ENCODE measurements at places on chromosomes 2 and 18.

GRCh38 chr2:207865210-207865609 is 95.5 kb upstream of the FZD5 start:
- DNase-seq = no peak

GRCh38 chr2:172101821-172102390 is 794 bp downstream of the DLX2 start:
- DNase-seq = peak; percentile 9

DNA sequence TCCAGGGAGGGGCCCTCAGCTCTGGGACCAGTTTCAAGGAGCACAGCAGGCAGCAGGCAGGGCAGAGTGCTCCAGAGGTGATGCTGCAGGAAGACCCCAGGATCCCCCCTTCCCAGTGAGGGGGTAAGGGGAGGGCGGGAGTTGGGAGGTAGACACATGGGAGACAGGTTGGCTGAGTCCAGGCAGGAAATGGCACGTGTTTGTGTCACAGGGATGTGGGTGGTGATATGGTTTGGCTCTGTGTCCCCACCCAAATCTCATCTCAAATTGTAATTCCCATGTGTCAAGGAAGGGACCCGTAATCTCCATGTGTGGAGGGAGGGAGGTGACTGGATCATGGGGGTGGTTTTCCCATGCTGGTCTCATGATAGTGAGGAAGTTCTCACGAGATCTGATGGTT is 25.2 kb upstream of the OTOS start:
- DNase-seq = no peak

DNA sequence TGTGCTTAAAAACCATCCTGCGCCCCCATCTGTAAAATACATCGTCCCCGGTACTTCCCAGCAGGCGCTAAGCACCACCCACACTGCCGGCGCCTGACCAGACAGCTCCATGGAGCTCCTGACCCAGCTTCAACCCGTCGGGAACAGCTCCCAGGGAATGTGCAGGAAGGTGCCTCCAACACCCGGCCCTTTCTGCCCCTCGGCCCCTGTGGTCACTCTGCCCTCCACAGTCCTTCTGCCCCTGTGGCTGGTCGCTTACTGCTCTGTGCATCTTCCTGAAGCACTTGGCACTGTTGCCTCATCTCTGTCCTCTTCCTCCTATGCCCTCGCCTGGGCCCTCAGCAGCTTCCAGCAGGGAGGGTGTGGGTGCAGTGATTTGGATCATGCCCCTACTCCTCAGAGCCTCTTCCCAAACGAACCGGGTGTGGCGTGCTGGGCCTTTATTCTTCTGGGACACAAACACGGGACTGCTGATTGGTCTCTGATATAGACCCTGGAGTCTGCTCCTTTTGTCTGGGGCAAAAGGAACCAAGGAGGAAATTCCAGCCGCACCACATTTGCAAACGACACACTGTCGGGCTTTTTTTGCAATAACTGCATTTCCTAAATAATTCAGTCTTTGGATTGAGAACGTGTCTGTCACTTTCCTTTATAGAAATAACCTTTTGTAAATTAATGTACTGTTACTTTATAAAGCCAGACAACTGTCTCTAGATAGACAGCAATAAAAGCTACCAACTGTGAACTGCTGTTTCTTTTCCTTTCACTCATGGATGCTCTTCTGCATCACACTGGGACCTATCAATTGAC is 65.9 kb downstream of the ADI1 start:
- no peak for DNase-seq

GRCh38 chr2:40642237-40642636 is 190.3 kb upstream of the SLC8A1 start:
- DNase-seq = no peak

- no peak for DNase-seq
These were observed at the start of gene CTAGE1 for GRCh38 chr18:22417496-22418188. Gene CTAGE1 (minus strand): TSS chr18:22417915. CDS start chr18:22417811, 104 bp downstream.

DNA sequence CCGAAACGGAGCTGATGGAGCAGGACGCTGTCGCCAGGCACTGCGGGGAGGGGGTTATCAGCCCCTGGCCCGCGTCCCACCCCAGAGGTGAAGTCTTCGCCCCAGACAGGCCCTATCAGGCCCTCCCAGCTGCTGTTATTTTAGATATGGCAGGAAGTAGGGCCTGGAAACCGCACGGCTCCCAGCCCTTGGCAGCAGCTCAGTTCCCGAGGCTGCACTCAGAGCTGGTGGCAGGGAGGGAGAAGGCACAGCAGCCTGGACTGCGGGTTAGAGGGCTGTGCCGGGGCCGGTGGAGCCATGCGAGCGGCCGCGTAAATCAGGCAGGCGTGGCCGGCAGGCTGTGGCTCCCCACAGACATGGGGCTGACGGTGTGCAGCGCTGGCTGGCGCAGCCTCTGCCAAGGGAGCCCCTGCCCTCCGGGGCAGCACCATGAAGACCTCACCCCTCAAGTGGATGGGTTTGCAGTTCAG is 111.4 kb downstream of the NFATC1 start:
- DNase-seq = peak; percentile 76

GRCh38 chr2:219571311-219572236 is at the start of gene OBSL1:
Gene OBSL1 (minus strand): TSS chr2:219571539. CDS start chr2:219571232, 307 bp downstream.
- peak; percentile 78 for DNase-seq

GRCh38 chr2:194289712-194290346 is 1367.2 kb upstream of the SLC39A10 start:
- DNase-seq = no peak

- no peak for DNase-seq
These were observed 44.9 kb upstream of the SLC3A1 start for GRCh38 chr2:44230378-44230777.

GRCh38 chr2:52475590-52475989 is 1292.0 kb upstream of the CHAC2 start:
- DNase-seq = no peak

GRCh38 chr2:147845411-147845971 is 662 bp downstream of the ACVR2A start:
- peak; percentile 29 for DNase-seq

GRCh38 chr18:63907664-63908063 is at the start of gene SERPINB10:
Gene SERPINB10 (plus strand): TSS chr18:63907958. CDS start chr18:63915511, 7,553 bp downstream.
- DNase-seq = no peak

GRCh38 chr2:58051445-58051844 is 4.8 kb downstream of the VRK2 start:
- no peak for DNase-seq

- no peak for DNase-seq
These were observed 160.6 kb downstream of the RNF144A start for GRCh38 chr2:7077660-7078267.

DNA sequence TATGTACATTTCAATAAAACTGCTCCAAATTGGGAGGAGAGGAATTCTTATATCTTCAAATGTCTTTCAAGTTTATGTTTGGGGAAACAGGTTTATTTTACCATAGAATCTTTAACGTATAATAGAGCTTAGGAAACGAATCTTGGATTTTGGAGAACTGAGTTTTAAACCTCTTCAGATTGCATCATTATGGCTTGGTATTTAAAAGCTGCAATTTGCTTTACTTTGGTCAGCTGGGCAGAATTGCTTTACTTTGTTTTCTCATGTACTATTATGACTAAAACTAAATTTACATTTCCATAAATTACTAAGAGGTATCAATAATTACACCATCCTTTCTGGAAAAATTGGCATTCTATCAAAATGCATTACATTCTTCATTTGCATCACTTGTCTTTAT is 54.6 kb downstream of the BAZ2B start:
- DNase-seq = no peak

DNA sequence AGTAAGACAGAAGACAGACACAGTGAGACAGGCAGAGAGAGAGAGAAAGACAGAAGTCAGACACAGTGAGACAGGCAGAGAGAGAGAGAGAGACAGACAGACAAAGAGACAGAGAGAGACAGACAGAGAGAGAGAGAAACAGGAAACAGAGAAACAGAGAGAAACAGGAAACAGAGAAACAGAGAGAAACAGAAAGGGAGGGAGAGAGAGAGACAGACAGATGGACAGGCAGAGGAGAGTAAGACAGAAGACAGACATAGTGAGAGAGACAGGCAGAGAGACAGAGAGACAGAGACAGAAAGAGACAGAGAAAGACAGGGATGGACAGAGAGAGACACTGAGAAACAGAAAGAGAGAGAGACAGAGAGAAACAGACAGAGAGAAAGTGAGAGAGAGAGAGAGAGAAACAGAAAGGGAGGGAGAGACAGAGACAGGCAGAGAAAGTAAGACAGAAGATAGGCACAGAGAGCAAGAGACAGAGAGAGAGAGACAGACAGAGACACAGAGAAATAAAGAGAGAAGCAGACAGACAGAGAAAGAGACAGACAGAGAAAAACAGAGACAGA is 109.3 kb upstream of the ANKRD30BL start:
- no peak for DNase-seq

GRCh38 chr2:71064754-71065621 is 3.5 kb upstream of the NAGK start:
- DNase-seq = no peak

DNA sequence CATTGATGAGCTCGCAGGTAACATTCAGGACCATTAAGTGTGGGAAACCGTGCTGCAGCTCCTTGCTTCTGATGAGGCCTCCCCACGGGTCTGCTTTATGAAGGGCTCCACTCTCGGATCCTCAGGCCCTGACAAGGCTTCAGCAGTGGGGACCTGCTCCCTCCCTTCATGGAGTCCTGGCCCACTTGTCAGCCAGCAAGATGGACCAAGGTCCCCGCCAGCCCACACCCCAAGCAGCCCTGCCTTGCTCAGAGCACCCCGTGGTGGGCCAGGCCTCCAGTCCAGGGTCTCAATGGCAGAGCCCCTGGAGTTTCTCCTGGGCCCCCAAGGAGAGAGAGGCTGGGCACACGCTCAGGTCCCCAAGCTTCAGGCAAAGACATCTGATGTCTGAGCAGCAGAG is 41.5 kb downstream of the CROCC2 start:
- no peak for DNase-seq

- DNase-seq = no peak
These were observed 240.5 kb downstream of the BCL2 start for GRCh38 chr18:63079114-63079513.

DNA sequence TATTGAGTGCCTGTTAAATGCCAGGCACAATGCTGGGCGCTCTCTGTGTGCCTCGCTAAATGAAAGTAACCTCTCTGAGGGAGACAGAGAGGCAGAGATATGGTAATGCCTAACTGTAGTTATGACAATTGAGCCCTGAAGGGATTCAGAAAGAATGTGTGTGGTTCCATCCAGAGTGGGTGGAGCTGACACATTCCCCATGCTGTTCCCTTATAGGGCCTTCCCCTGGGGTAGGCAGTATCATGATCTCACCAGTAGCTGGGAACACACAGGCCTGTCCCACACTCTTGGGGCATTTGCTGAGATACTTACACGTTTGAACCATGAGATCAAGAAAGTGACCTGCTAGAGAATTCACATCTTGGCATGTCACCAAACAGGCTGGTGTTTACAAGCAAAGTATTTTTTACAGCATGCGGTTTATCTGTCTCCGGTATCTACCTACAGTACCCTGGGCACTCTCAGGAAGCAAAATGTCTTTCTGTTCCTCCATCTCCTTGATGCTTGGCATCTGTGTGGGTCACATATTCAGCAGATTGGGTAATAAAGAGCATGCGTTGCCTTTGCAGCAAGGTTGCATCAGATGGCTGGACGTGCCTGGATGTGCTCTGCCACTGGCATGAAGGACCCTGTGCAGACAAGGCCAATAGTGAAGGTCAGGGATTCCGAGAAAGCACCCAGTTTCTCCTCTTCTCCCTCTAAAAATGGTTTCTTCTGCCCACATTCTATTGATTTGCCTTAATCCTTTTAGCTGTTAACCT is 9.4 kb downstream of the CTIF start:
- DNase-seq = peak; percentile 82

DNA sequence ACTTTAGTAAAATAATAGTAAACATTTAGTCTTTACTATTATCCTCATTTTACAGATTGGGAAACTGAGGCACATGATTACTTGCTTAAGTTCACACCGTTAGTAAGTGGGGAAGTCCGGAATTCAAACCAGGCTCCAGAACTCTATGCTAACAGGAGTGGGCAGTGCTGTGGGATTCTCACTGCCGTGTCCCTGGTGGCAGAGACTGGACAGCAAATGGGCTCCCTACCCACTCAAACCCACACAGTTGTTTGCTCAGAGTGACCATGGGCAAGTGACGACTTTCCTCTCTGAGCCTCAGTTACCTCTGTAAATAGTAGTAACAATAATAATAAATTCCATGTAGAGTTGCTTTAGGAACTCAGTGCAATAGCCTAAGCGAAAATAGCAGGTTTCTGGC is 24.0 kb downstream of the MAIP1 start:
- DNase-seq = no peak

GRCh38 chr2:1813371-1813770 is 69.1 kb upstream of the PXDN start:
- no peak for DNase-seq

DNA sequence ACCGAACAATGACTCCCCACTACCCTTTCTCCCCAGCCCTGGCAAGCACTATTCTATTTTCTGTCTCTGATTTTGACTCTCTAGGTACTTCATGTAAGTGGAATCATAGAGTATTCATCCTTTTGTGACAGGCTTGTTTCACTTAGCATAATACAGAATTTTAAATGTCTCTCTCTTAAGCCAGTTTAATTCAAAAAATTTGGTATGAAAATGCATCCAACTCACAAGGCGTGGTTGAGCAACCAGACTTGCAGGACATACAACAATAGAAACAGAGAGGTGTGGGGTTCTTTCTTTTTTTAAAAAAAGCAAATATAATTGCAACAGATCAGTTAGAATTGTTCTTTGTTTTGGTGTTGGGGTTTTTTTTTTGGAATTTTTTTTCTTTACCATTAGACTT is 47.6 kb upstream of the TMEM87B start:
- no peak for DNase-seq

GRCh38 chr2:192500550-192501200 is 305.9 kb upstream of the TMEFF2 start:
- DNase-seq = no peak

DNA sequence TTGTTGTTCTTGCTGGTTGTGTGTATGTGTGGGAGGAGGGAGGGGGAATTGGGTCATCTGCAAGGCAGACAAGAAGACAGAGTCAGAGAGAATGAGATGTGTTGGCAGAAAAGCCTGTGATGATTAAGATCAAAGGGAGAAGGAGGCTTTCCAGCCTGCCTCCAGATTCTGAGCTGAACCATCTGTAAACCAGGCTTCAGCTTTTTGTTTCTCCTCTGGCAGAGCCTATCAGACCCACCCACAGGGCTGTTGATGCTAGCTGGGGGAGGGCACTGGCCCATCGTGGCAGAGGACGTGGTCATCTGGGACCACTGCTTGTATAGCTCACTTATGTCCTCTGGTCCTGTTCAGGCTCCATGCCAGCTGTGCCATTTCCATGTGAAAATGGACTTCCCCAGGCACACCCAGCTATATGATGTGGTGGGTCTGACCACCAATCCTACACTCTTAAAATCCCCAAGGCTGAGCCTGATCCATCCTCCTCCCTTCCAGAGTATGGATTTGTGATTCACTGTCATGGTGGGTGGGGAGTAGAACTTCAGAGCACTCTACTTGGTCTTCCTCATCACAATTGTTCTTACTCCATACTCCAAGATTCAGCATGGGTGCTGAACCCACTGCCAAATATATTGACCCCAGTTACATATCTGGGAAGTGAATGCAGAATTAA is 27.8 kb upstream of the COL6A3 start:
- peak; percentile 73 for DNase-seq

DNA sequence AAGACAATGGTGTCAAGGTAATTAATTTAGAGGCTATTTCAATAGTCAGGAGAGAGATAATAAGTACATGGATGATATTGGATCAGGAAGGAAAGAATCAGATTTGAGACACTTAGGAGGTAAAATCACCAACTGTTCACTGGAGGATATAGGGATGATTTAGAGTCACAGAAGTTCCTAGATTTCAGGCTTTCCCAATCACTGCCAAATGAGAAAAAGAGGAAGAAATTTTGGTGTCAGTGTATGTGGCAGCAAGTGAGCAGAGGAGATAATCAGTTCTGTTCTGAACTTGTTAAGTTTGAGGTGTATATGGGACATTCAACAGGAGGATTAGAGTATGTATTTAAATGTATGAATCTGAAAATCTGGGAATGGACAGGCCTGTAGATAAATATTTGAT is 640.4 kb downstream of the NR4A2 start:
- no peak for DNase-seq
